Sigmoid colon (tissue), 7 donors: ENCODE measurements at places on chromosomes 6 and 20. TPM values are rescaled to one million over a fixed set of nuclear protein-coding genes. Genes with fewer than 3 reads are reported as not detected.

RBBP8NL gene
- not detected for total RNA-seq

CLVS2 gene
- 1.5 TPM for total RNA-seq

TRIM40 gene
- total RNA-seq = not detected

DNA sequence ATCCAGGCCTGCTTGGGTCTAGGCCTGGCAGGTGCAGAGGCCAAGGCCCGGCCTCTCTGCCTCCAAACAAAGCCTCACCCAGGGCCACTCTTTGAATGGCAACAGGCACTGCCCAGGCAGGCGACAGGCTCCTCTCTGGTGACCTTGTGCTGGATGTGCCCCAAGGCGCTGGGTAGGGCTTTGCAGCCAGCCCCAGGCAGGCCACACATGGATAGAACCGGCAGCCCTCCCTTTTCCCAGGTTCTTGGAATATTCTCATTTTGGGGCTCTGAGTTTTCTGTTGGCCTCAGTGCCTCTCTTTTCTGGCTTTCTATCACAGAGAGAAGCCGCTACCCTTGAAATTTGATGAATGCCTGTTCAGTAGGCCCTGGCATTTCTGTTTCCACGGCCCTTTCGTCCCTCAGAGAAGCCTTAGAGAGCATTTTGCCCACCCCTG lies 18.9 kb downstream of the PKIG start:
- no peaks in the 10 kb centered on the region for H3K27me3 ChIP-seq
- no peaks in the 10 kb centered on the region for H3K36me3 ChIP-seq
- H3K4me1 ChIP-seq = peaks cover 80% of the 10 kb centered on the region
- no peak overlapping the region for H3K4me3 ChIP-seq

TMEM151B gene
- 0.55 TPM for total RNA-seq

- no peaks in the 10 kb centered on the region for H3K36me3 ChIP-seq
- H3K27me3 ChIP-seq = no peaks in the 10 kb centered on the region
- no peak overlapping the region for H3K27ac ChIP-seq
- no peaks in the 10 kb centered on the region for H3K4me1 ChIP-seq
- DNase-seq = no peak
Observed at GRCh38 chr20:35328689-35329088, 36.5 kb upstream of the FAM83C start.

VGLL2 gene
- not detected for total RNA-seq

DNA sequence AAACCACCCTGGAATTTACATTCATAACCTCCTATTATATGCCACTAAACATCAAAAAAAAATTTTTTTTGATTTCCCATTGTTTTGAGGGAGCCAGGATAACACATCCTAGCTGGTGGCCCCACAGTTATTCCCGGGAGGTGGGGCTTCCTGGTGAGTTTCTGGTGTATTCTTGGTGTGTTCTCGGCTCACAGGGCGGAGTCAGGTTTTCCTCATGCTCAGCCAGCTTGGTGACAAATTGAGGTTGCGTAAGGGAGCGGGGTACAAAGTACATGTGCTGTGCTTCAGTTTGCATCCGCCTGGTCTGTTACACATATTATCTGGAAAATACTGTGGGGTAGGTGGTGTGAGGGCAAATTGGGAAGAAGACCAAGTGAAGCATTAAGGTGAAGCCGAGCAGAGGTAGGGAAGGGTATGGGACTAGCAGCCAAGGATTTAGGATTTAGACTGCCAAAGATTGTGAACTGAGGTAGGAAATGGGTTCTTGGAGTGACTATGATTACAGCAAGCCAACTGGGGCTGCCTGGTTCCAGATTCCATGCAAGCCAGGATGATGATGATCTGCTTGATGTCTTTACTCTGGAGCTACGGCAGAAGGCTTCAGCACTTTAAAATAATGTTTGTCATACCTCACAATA lies 46.2 kb upstream of the EEF1A1 start:
- H3K27me3 ChIP-seq = no peaks in the 10 kb centered on the region
- H3K4me1 ChIP-seq = no peaks in the 10 kb centered on the region
- H3K4me3 ChIP-seq = no peak overlapping the region
- H3K27ac ChIP-seq = no peak overlapping the region
- DNase-seq = peak; percentile 86

DNA sequence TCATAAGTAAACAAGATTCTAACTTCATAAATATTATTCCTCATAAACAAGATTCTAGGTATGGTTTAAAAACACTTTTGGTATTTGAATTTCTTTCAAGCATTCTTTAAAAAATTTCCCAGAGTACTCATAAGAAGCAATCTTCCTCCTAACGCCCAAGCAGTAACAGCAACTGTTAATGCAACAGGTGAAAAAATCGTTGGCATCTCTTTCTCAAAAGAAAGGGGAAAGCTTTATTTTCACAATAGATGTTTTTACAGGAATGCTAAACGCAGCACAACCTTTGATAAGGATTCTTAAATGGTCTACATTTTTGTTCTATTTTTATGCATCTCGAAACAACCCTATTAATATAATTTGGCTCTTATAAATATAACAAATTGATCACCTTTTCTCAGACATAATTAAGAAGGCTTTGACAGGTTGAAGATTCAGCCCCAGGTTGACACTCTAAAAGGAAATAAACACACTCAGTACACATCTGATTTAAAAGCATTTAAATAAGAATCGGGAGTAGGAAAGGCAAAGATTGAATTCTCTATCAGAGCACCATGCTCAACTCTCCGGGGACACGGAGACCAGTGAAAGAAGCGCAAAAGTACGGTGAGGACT lies 634 bp downstream of the AHI1 start:
- H3K36me3 ChIP-seq = no peaks in the 10 kb centered on the region
- H3K27ac ChIP-seq = peak overlapping the region; percentile 97
- H3K4me1 ChIP-seq = peaks cover 18% of the 10 kb centered on the region
- H3K4me3 ChIP-seq = peak overlapping the region; percentile 78
- H3K27me3 ChIP-seq = no peaks in the 10 kb centered on the region

LRFN2 gene
- total RNA-seq = not detected

GRCh38 chr6:113671421-113671820 lies 185.7 kb upstream of the MARCKS start:
- no peak for DNase-seq
- no peaks in the 10 kb centered on the region for H3K36me3 ChIP-seq
- H3K27me3 ChIP-seq = no peaks in the 10 kb centered on the region
- no peak overlapping the region for H3K4me3 ChIP-seq
- H3K27ac ChIP-seq = no peak overlapping the region

DNA sequence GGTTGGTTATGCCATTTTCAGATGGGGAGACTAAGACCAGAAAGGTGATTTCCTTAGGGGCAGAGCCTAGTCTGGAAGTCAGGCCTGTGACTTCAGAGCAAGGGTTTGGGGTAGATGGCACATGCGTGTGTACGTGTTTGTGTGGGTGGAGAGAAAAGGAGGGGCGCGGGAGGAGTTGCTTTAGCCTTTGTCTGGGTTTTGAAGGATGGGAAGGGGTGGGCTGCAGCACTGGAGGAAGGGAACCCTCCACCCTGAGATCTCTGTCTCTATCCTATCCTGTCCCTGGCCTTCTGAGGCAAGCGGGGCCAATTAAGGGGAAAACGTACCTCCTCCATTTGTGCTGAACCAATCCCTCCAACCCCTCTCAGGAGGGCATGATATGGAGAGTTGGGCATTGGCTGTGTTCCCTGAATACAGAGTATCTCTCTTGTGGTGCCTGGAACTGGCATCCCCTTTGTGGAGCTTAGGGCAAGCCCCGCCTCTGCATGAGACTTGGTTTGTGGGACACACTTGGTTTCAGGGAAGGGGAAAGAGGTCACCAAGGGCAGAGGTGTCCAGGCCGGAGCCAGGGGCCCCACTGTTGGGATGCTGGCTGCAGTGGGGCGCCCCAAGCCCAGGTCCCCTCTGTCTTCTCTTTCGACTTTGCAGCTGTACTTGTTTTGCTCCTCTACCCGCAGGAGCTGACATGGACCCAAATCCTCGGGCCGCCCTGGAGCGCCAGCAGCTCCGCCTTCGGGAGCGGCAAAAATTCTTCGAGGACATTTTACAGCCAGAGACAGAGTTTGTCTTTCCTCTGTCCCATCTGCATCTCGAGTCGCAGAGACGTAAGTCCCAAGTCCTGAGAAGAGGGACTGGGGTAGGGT lies at the start of gene DBNDD2:
DBNDD2 (plus strand) TSS at position 507 of the 863 bp plus-strand sequence; CDS start at position 686, 179 bp downstream.
- H3K4me3 ChIP-seq = peak within 1 kb of the TSS; percentile 97
- DNase-seq = no peak
- H3K4me1 ChIP-seq = no peaks in the 10 kb centered on the region
- H3K27ac ChIP-seq = peak within 1 kb of the TSS; percentile 97

DNA sequence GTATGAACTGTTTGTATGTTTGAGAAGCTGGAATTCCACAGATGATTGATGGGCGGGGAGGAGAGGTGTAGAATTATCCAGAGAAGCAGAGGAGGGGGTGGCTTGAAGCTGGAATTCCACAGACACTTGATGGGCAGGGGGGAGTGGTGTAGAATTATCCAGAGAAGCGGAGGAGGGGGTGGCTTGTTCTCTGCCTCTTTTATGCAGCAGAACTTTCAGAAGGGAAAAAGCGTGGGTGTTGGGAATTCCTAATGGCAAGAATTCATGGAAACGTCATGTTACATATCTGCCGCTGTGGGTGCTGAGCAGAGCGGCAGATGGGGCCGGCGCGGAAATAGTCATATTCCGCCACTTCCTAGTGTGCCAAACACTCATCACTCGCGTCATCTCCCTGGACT lies 167.9 kb upstream of the KCNG1 start:
- no peak for DNase-seq
- H3K36me3 ChIP-seq = no peaks in the 10 kb centered on the region
- no peaks in the 10 kb centered on the region for H3K27me3 ChIP-seq
- H3K4me1 ChIP-seq = no peaks in the 10 kb centered on the region
- H3K4me3 ChIP-seq = no peak overlapping the region

SLC25A27 gene
- total RNA-seq = 39.7 TPM

DNA sequence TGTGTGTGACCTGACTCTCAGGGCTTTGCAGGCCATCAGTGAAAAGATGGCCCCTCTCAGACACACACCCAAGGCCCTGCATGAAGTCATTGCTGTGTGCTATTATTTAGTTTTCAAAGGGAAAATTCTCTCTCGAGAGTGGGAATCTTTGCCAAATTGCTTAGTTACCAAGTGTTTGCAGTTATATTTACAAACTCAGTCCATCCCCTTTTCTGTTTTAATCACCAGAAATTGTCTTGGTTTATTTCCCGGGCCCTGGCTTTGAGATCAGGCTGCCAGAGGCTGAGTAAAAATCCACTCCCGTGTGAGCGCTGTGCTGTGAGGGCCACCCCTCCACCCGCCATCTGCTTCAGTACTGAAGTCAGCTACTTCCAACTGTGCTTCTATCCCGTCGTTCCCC lies 163.1 kb downstream of the SOD2 start:
- H3K4me1 ChIP-seq = no peaks in the 10 kb centered on the region
- no peak for DNase-seq
- H3K4me3 ChIP-seq = no peak overlapping the region
- no peak overlapping the region for H3K27ac ChIP-seq
- H3K36me3 ChIP-seq = no peaks in the 10 kb centered on the region

- no peaks in the 10 kb centered on the region for H3K4me1 ChIP-seq
- H3K36me3 ChIP-seq = no peaks in the 10 kb centered on the region
- H3K4me3 ChIP-seq = no peak overlapping the region
- DNase-seq = peak; percentile 58
- peaks cover 7% of the 10 kb centered on the region for H3K27me3 ChIP-seq
Observed at GRCh38 chr20:51345601-51346101, 196.9 kb downstream of the NFATC2 start.

UBR2 gene
- total RNA-seq = 31.4 TPM

GRCh38 chr20:48126227-48126740 lies 341.0 kb upstream of the SULF2 start:
- H3K4me3 ChIP-seq = no peak overlapping the region
- H3K27ac ChIP-seq = no peak overlapping the region
- DNase-seq = peak; percentile 35
- H3K4me1 ChIP-seq = no peaks in the 10 kb centered on the region
- no peaks in the 10 kb centered on the region for H3K27me3 ChIP-seq

DNA sequence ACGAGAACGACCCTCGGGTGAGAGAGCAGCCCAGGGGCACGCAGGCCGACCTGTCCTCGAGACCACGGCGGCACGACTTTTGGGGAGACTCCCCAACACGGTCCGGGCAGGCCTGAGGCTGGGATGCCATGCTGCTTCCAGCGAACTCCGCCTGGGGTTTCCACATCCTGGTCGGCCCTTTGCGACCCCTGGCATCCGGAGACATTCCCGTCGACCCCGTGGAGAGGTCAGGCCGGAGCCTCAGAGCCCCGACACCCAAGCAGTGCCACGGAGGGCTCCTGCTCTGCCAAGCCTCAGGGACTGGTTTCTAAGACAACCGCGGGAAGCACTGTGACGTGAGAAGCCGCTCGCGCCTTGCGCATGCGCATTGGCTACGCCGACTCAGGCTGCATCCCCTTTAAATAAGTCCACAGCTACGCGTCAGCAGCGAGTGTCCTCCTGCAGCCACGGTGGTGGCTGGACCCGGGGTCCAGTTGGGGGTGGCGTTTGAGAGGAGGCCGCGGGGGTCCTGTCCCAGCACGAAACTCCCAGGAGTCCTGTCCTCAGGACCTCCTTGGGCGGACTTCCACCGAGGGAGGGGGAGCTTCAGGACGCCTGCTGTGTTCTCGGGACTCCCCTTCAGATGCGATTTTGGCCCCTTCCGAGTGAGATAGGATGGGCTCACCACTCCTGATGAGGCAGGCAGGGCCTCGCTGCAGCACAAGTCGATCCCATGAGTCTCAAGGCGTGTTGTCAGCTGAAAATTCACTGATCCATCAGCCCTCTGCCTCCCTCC lies 1089.3 kb upstream of the DEFB115 start:
- no peaks in the 10 kb centered on the region for H3K27me3 ChIP-seq
- DNase-seq = peak; percentile 62
- no peak overlapping the region for H3K27ac ChIP-seq
- H3K4me1 ChIP-seq = no peaks in the 10 kb centered on the region

DNA sequence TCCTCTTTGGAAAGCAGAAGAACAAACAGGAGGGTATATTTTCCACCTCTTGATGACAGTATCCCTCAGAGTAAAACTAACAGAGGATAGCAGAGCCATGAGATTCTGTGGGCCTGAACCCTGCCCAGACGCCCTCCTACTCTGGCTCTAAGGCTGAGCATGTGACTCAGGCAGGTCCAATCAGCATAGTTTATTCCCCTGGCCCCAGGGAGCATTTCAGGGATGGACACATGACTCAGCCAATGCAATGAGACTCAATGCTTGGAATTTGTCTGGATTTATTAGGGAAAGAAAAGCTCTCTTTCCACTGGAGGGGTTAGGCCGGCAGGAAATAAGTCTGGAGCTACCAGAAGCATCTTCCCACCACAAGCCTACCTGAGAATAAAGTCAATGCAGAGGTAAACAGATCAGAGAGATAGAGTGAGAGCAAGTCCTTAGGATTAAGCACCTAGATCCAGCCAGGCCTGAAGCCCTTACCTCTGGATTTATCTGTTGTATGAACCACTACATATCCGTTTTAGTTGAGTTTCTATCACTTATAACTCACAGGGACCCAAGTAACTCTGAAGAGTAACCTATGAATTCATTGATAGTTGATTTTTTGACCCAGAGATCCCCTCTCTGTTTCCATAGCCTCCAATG lies 68.2 kb upstream of the EYA2 start:
- H3K4me1 ChIP-seq = no peaks in the 10 kb centered on the region
- no peak for DNase-seq
- H3K36me3 ChIP-seq = no peaks in the 10 kb centered on the region
- H3K27ac ChIP-seq = no peak overlapping the region

GRCh38 chr6:88179692-88180091 lies 13.5 kb upstream of the CNR1 start:
- no peaks in the 10 kb centered on the region for H3K27me3 ChIP-seq
- H3K27ac ChIP-seq = no peak overlapping the region
- H3K36me3 ChIP-seq = no peaks in the 10 kb centered on the region
- no peak overlapping the region for H3K4me3 ChIP-seq
